ENCODE measurements at places on chromosomes 5 and 9.
A peak's percentile ranks its signal among the peaks of the same experiment; 100 is the strongest.

- peak; percentile 49 for DNase-seq
These were observed 12.4 kb upstream of the TMC1 start for GRCh38 chr9:72509053-72509452.

DNA sequence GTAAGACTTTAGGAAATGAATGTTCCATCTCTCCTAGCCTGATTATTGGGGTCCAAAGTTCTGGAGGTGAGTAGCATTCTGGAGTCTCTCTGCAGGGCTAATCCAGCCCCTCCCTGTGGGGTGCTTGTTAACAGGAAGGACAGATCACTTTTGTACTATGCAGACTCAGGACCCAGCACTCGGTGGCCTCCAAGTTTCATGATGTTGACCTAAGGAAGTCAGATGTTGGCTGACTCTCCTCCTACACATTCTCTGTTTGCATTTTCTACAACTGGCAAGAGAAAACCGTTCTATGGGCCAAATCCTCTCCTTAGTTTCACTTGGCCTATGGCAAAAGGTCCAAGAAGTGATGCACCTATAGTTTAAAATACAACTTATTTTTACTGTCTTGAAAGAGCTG is 5.5 kb upstream of the PDE8B start:
- no peak for DNase-seq

GRCh38 chr5:17150531-17150930 is 66.9 kb upstream of the BASP1 start:
- DNase-seq: no peak

DNA sequence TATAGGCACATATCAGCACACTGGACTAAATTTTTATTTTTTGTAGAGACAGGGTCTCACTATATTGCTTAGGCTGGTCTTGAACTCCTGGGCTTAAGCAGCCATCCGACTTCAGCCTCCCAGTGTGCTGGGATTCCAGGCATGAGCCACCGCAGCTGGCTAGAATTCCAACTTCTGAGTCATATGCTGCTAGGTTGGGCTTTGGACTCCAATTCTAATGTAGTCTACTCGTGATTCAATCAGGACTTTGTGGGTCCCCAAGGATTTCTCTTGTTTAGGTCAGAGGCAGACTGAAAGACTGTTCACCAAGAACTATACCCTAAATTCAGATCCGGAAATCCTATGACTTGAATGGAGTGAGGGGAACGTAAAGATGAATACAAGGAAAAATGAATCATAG is 68.2 kb upstream of the CHD1 start:
- peak; percentile 67 for DNase-seq

- DNase-seq: no peak
These were observed 156.1 kb upstream of the ERCC6L2 start for GRCh38 chr9:95719354-95719753.

GRCh38 chr9:136853596-136854112 is 1.5 kb downstream of the MAMDC4 start:
- DNase-seq: no peak

DNA sequence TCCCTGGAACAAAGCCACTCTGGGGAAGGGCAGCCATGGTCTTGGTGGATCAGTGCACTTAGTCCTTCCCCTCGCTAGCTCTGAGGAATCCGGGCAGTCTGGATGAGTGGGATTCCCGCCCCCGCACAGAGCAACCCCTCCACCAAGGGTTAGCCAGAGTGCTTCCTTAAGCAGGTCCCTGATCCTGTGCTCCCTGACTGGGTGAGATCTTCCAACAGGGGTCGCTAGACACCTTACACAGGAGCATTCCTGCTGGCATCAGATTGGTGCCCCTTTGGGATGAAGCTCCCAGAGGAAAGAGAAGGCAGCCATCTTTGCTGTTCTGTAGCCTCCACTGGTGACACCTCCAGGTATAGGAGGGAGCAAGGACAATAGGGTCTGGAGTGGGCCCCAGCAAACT is 228.8 kb downstream of the AP3B1 start:
- DNase-seq: no peak

DNA sequence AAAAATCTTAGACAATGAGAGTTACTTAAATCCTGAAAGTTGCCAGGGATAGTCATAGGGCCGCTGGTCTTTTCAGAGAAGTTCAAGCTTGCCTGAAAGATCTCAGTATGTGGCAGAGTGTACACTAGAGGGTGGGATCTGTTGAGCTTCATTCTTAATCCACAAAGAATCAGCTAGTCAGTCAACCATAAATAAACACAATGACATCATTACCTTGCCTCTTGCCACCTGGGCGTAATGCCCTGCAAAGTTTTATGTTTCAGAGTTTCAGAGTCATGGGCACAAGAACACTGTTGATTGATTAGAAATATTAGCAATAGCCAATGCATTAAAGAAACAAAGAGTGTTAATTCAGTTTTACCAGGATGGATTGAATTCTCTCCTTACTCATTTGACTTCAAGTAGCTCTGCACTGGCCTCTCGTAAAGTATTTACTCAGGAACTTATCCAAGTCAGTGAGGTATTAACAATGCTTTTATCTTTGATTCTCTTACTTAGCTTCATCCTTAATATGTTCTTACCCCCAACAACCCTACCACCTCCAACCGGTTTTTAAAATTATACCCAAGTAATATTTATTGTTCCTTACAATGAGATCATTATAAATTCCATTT is 14.3 kb upstream of the ANXA1 start:
- no peak for DNase-seq

GRCh38 chr9:14198841-14199455 is 115.0 kb downstream of the NFIB start:
- DNase-seq: peak; percentile 9

DNA sequence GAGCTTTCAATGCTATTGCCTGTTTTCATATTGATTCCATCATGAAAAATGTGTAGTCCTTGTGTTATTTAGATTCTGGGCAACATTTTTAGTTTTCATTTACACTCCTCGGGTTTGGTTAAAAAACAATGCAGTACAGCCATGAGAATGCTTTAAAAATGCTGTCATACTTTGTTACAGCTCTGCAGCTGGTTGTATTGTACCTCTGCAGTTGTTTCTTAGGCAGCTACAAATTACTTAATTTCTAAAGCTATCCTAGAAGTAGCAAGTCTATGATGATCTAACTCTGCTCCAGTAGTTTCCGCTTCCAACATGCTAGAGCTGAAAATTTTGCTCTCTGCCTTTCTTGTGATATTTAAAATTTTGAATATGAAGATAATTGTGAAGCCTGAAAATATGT is 20.2 kb downstream of the SNX18 start:
- no peak for DNase-seq

DNA sequence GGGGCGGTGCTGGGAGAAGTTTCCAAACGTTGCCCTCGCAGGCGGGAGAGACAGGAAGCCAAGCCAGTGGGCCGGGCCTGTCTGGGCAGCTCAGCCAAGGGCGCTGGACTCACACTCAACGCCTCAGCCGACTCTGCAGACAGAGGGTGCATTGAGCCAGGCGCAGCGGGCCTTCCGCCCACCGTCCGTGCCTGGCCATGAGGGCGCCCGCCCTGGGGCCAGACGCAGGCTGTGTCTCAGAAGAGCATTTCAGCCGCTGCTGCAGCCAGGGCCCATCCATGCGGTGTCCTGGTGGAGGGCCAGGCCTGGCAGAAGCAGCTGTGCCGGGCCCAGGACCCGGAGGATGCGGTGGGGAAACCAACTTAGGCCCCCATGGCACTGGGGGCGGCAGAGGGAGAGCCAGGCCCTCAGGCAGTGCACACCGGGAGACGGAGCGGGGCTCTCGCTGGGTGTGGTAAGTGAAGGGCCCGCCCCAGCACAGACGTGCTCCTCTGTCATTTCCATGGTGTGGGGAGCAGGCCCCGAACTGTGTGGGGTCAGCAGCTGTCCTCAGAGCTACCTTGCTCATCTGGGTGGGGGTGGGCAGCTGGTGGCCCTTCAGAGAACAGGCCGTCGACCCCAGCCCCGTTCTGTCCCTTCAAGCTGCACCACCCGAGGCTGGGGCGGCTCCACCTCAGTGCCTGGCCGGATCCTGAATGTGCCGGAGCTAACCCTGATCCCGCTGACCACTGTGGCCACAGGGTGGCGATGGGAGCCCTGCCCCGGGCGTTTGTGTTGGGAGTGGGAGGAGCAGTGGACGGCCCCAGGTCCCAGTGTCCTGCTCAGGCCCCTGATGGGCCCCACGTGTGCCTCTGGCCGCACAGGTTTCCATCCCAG is 18.0 kb downstream of the DNLZ start:
- DNase-seq: peak; percentile 70

- no peak for DNase-seq
These were observed 119.2 kb upstream of the ABCA1 start for GRCh38 chr9:105046907-105047741.

- DNase-seq: no peak
These were observed 123.9 kb upstream of the ADAMTSL1 start for GRCh38 chr9:18350036-18350435.

- DNase-seq: peak; percentile 49
These were observed 131.4 kb downstream of the TMEM174 start for GRCh38 chr5:73304381-73304780.

DNA sequence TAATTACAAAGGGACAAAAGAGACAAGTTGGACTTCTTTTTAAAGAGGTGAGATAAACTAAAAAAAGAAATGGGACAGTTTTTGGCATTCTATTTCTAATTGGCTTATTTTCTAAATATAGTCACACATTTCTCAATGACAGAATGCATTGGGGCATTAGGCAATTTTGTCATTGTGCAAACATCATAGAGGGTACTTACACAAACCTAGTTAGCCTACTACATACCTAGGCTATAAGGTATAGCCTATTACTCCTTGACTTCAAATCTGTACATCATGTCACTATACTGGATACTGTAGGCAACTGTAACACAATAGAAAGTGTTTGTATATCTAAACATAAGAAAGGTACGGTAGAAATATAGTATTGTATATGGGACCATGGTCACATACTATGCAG is 56.1 kb downstream of the LSM11 start:
- no peak for DNase-seq

- no peak for DNase-seq
These were observed 203.5 kb downstream of the DMRTA1 start for GRCh38 chr9:22650145-22650544.

DNA sequence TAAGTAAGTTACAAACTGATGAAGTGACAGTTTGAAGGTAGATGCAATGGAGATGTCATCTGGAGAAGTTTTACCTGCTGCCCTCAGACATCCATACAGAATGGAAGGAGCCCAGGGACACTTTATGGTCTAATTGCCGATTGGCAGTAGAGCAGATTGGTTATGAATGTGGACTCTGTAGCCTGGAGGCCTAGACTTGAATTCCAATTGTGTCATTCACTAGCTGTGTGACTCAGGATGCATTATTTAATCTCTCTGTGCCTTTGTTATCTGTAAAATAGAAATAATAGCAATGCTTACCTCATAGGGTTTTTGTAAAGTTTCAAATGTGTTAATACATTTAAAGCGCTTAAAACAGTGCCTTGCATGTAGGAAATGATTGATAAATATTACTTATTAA is 5.2 kb upstream of the TCERG1 start:
- peak; percentile 49 for DNase-seq

GRCh38 chr9:99184110-99184474 is 37.6 kb downstream of the ALG2 start:
- no peak for DNase-seq

GRCh38 chr5:40268088-40268487 is 411.6 kb upstream of the PTGER4 start:
- no peak for DNase-seq

- no peak for DNase-seq
These were observed 10.6 kb upstream of the NNT start for GRCh38 chr5:43592363-43592762.

- DNase-seq: no peak
These were observed 219.5 kb downstream of the TMEM161B start for GRCh38 chr5:88049156-88049555.

DNA sequence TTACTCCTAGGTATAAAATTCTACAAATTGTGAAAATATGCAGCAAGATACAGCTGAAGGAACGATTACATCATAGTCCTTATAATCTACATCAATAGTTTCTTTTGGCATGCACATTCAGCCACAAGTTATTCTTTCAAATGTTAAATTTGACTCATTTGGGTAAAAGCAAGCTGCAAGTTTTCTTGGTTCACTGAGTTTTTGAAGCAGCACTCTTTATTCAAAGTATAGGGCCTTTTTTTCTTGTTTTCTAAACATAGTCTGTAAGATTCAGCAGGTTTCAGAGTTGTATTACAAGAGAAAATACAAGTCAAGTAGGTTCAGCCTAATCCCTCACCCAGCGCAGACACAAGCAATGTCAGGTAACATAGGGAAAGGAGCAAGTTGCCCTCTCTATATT is 981.5 kb downstream of the PTPRD start:
- DNase-seq: no peak

DNA sequence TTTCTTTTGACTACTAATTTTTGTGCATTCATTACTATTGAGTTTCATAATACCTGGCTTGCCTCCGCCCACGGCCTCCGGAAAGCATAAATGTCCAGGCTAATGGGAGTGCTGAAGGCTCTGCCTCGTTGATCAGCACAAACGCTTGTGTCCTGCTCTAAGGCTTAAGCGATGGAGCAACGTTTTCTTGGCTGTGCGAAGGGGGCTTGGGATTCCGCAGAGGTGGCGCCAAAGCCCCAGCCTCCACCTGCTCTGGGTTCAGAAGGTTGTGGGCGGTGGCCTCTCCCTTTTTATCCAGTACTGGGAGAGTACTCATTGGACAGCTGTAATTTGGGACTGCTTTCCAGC is 19.7 kb downstream of the ANXA2R start:
- no peak for DNase-seq

DNA sequence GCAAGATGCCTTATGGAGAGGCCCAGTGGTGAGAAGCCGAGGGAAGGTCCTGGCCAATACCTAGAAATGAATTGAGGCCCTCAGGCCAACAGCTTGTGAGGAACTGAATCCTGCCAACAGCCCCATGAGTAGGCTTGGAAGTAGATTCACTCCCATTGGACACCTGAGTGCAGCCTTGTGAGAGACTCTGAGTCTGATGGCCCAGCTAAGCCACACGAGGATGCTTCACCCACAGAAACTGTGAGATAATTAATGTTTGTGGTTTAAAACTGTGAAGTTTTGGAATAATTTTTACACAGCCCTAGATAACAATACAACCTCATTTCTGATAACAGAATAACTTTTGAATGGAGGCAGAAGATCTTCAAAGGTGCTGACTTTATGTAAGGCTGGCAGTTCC is 65.9 kb upstream of the DAP start:
- DNase-seq: no peak

- peak; percentile 39 for DNase-seq
These were observed 176.7 kb downstream of the MED10 start for GRCh38 chr5:6201631-6202030.
